ENCODE measurements at places on chromosomes 6 and 20.

DNA sequence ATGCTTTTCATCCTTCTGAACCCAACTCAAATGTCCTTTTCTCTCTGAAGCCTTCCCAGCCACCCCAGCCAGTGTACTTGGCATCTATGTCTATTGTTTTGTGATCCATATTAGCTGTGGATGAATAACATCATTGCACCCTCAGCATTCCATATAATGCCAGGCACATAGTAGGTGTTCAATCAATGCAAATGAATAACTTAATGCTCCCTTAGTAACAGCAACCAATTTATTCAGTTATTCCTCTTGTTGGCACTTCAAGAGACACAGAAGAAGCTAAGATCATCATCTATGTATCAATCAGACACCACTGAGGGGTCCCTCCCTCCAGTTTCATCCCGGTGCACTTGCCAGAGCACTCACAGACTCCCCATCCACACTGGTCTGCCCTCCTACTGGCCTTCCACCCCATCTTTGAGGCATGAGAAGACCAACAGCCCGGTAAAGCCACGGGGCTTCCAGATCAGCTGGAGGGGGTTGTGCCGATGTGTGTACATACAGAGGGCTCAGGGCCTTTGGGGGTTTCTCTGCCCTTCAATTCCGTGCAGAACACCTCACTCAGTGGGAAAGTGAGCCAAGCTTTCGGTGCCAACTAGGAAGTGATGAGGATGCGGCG is 2.4 kb upstream of the TAF8 start:
- DNase-seq, result no peak

- no peak for DNase-seq
Measured at GRCh38 chr6:140486450-140487361, 1112.3 kb upstream of the CITED2 start.

DNA sequence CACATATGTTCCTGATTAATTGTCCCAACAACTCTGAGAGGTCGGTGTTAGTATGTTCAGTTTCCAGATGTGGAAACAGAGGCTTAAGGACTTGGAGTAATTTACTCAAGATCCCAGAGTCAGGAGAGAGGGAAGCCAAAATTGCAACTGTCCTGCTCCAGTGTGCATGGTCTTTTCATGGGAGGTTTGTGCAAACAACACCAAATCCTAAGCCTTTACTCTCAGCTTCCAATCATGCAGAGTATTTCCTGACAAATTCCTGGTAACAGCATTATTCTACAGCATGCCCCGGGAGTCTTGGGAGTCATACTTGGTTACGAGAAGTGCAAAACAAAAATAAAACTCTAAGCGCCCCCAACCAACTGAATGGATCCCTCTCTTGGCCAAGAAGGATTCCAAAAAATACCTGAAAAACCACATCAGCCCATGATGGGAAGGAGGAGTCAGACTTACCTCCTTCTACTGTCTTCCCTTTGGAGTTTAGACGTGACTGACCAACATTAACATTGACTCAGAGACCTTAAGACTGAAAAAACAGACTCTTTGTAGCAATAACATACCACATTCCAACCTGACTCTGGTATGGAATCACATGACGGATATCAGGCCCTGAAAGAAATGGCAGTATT is 30.8 kb upstream of the PPP1R3G start:
- no peak for DNase-seq

DNA sequence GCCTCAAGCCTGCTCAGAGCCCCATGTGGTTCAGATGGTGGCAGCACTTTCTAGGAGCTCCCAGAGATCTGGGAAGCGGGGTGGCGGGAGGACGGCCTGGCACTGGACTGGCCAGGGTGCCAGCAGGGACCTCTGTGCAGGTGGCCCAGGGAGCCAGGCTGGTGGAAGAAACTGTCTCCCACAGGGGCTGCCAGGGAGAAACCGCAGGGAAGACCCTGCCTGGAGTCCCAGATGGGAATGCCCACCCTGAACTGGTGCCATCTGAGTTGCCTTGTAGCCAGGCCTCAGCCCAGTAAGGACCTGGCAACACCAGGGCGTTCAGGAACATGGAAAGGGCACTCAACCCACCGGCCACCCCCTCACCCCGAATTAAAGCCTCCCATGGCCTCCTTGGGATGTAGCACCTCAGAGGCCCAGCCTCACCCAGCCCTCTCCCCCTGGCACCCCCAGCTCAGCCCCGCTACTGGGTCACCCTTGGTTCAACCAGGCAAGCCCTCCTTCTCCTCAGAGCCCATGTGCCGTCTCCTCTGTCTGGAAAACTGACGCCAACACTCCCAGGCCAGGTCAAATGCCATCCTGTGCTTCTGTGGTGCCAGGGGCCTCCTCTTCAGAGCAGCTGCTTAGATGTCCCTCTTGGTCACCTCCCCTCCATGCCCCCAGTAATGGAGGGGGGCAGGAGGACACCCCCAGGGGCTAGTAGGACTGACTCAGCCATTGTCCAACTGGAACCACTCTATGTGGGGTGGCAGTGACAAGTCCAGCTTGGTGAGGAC is 5.9 kb upstream of the C20orf144 start:
- no peak for DNase-seq

GRCh38 chr6:74689601-74690000 is 516.3 kb downstream of the COL12A1 start:
- no peak for DNase-seq
